ENCODE measurements at places on chromosomes 3 and 15.

DNA sequence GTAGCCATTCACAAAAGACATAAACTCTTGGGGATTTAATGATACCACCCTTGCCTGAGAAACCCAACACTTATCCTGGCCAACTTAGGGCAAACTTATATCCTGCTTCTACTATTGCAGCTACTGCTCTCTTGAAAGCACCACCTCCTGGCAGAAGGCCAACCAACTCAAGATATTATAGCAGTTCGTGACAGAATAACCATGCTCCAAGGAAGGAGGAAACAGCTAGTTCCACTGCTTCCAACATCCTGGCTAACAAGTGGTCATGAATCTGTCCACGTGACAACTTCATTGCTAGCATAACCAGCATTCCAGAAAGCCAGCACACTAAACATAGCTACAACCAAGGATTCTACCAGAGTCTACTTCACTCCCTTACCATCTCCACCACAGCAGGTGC, 1037.5 kb downstream of the TBL1XR1 start:
- DNase-seq: no peak

- no peak for DNase-seq
Measured at GRCh38 chr3:194091141-194091540, 44.8 kb upstream of the HES1 start.

- no peak for DNase-seq
Measured at GRCh38 chr3:157113832-157114505, 46.0 kb downstream of the CCNL1 start.

GRCh38 chr3:84965141-84965540, 6.4 kb downstream of the CADM2 start:
- DNase-seq: no peak

DNA sequence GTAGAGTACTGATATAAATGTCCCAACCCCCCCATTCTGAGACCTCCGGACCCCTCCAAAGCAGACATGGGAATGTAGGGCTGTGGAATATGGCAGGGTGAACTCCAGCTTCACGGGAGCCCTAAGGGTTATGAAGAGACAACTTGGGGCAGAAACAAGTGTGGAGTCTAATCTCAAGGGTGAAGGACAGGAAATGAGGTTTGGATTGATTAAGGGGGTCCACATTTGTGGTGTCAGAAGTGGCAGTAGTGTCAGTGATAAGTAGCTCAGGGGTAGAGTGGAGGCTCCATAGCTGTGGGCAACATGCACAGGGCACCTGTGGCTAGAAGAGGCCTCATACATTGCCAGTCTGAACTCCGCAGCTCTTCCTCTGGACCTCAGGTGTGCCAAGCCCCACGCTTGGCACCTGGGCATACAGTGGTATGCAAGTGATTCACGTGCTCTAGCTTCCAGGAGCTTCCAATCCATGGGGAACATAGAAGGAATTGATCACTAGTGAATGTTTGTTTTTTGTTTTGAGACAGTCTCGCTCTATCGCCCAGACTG, 4.1 kb upstream of the P4HTM start:
- DNase-seq: no peak

GRCh38 chr15:86557018-86557550, 477.4 kb downstream of the AGBL1 start:
- no peak for DNase-seq

- DNase-seq: no peak
Measured at GRCh38 chr3:61443886-61444285, 117.5 kb upstream of the PTPRG start.

GRCh38 chr3:190120269-190121060, at the start of gene P3H2:
TSS of gene P3H2 (minus strand) at chr3:190120897. CDS start at chr3:190120731, 166 bp downstream.
- DNase-seq: no peak

DNA sequence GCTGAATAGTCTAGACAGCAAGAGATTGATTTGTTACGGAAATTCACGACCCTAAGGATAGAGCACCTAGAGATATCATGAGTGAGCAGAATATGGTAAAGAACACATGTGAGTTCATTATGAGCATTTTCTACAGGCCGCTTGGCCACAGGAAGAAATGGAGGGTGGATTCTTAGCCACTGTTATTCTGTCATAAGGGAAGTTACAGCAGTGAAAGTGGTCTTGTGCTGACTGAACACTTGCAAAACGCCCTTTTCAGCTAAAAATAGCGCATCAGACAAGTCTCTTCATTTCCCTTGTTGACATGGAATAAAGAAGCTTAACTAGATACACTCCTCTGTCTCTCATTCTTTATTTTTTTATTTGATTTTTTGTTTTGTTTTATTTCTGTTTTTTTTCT, 19.8 kb downstream of the DGKG start:
- DNase-seq: no peak

DNA sequence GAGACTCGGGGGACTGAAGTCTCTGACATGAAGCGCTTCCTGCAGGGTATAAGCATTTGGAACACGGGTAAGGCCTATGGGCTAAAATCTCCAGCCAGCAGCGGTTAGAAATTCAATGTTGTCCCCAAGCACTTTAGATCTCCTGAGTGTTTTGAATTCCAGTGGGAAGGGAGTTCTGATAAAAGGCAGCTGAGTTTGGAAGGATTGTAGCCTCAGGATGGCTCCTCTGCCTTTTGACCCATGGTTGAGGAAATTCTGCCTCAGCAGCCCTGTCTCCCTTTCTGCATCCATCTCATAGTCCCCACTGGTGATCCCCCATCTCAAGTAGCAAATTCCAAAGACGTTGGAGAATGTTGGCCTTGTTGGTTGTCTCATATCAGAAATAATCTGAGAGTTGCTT, 24.2 kb upstream of the HACD2 start:
- no peak for DNase-seq

DNA sequence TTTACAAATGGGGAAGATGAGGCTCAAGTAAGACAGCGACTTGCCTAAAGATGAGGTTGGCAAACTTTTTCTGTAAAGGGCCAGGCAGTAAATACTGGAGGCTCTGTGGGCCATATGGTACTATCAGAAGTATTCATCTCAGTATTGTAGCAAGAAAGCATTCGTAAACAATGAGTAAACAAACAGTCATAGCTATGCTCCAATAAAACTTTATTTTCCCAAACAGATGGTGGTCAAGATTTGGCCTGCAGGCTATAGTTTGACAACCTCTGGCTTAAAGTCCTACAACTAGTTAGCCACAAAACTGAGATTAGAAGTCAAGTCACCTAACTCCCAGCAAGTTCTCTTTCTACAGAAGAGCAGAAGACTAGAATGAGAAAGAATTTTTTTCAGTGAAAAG, 177.0 kb upstream of the NECTIN3 start:
- no peak for DNase-seq

DNA sequence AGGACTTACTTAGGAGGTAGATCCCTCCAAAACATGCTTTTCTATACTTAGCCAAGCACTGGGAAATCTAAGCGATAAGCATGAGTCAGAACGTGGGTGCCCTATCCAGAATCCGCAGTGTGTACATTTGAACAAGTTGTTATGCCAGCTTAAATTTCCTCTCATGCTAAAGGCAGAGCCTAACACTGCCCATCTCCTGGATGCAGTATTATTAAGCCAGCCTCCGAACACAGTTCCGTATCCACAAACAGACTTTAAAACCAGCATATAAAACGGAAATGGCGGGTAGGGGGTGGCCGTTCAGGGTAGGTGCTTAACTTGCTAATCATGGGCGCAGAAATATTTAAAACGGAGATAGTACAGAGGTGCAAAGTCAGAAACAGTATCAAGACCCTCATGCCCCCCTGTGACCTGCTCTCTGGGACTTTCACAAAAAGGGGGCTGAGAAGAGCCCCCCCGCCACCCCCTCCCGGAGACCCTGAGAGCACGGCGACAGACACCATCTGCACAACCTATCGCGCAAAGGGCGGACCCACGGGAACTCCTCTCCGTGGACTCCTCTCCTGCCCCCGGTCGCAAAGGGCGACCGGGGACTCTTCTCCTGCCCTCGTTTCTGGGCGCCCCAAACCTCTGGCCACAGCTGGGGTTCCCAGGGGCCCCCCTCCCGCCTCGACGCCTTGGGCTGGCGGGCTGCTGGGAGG, 889 bp upstream of the LRRIQ4 start:
- no peak for DNase-seq

DNA sequence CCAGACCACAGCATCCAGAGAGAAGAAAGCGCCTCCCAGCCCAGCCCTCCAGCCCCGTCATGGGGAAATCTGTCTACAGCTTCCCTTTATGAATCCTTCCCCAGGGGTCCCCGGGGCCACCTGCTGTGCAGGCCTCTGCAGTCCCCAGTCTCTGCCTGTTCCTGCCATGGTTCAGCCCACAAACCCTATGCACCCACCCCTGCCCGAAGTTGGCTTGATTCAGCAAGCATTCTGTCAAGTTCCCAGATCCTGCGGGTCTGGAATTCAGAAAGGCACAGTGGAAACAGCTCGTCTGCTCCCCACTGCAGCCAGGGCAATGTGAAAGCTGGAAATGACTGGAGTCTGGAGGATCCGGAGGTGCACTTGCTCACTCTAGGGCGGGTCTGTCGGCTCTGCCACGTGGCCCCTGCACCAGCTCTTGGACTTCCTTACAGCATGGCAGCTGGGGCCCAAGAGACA, 2.9 kb upstream of the OCA2 start:
- no peak for DNase-seq

DNA sequence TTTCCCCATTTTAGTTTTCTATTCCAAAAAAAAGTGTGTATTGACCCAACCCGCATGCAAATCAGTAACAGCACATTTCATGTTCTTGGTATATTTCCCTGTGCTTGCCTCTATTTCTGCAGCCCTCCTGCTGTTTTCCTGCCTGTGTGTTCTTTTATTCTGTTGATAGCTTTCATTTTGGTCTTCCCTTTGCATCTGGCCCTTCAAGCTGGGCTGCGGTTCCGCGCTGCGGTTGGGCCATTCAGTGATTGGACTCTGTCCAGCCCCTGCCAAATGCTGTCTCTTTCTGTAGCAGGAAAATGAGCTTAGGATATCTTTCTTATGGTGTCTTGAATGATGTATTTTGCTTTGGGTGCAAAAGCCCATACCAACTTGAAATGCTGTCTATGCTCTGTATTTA, 49.9 kb downstream of the ZNF621 start:
- no peak for DNase-seq

- no peak for DNase-seq
Measured at GRCh38 chr15:64130159-64130558, 21.4 kb upstream of the SNX22 start.

DNA sequence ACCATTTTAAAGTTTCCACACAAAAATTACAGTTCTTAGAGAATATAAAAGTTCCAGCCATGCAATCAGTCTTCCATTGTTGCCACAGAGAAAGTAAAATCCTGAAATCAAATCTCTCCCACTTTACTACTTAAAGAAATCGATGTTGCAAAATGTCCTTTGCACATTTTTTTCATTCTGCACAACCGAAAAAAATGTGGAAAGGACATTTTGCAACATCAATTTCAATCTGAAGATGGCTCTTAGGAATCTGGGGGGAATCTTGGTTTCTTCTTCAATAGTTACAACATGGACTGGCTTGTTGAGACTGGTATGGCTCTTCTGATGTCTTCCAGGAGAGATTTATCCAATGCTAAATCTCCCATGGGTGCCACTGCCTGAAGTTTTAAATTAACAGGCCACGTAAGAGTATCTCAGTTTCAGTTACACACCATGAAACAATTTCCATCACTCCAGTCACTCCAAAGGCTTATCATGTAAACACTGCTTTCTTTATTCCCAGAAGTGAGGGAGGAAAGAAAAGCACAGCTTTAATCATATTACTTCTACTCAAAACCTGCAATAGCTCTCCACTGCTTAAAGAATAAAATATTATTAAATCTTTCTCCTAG, 55.8 kb upstream of the CTNNB1 start:
- DNase-seq: no peak

GRCh38 chr3:127622031-127622430, 7.0 kb upstream of the PODXL2 start:
- no peak for DNase-seq

GRCh38 chr15:64009798-64010261, 36.5 kb downstream of the DAPK2 start:
- peak; percentile 23 for DNase-seq

DNA sequence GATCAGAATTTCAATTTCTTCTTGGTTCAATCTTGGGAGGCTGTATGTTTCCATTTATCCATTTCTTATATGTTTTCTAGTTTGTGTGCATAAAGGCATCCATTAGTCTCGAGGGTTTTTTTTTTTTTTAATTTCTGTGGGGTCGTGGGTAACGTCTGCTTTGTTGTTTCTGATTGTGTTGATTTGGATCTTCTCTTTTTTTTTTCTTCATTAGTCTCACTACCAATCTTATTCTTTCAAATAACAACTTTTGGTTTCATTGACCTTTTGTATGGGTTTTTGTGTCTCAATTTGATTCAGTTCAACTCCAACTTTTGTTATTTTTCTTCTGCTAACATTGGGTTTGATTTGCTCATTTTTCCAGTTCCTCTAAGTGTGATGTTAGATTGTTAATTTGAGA, 48.9 kb downstream of the MCTP2 start:
- DNase-seq: no peak

DNA sequence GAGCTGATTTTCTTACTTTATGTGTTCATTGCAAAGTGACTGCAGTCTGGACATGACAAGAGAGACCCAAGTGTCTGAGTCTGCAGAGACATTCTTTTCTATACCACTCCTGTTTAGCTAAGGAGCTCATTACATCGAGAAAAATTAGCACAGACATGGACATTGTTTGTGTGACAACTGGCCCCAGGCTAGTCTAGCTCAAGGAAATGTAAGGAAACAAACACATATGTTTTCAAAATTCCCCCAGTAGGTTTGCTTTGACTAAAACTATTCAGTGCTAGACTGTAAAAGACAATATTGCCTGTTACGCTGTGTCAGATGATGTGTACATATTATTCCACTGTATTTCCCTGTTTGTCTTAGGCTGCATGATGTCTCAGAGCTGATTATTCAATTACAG, 40.9 kb downstream of the TPRG1 start:
- DNase-seq: no peak

DNA sequence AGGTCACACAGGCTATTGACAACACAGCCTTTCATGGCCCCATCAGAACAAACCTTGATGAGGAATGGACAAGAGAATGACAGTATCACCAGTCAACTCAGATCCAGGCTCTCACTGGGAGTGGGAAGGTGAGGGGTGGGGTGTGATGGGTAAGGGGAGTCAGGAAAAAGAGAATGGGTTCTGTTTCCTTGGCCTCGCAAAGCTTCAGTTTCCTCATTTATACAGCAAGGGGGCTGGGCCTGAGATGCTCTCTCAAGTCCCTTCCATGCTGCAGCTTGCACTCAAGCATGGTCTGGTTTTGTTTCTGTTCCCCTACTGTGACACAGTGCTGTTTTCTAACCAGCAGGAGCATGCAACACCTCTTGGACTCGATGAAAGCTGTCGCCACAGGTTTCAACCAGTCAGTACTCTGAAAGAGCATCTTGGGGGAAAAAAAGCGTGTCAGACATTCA, 65.7 kb upstream of the IL12A start:
- DNase-seq: no peak

DNA sequence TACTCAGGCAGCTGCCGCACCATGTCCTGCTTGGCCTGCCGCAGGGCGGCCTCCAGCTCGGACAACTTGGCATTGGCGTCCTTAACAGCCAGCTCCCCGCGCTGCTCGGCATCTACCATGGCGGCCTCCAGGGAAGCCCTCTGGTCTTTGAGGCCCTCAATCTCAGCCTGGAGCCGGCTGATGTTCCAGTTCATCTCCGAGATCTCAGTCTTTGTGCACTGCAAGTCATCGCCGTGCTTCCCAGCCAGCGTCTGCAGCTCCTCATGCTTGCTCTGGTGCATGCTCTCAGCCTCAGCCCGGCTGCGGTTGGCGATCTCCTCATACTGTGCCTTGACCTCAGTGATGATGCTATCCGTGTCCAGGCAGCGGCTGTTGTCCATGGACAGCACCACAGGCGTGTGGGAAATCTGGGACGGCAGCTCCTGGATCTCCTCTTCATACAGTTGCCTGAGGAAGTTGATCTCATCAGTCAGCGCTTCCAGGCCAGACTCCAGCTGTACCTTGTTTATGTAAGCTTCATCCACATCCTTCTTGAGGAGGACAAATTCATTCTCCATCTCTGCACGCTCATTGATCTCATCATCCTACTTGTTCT, 15.5 kb upstream of the PSTPIP1 start:
- no peak for DNase-seq
